ENCODE measurements at places on chromosomes 12 and 14.

- no peak for DNase-seq
These were observed 63.9 kb downstream of the IPO8 start for GRCh38 chr12:30631740-30632139.

- no peak for DNase-seq
These were observed 172.8 kb downstream of the KTN1 start for GRCh38 chr14:55752580-55753390.

DNA sequence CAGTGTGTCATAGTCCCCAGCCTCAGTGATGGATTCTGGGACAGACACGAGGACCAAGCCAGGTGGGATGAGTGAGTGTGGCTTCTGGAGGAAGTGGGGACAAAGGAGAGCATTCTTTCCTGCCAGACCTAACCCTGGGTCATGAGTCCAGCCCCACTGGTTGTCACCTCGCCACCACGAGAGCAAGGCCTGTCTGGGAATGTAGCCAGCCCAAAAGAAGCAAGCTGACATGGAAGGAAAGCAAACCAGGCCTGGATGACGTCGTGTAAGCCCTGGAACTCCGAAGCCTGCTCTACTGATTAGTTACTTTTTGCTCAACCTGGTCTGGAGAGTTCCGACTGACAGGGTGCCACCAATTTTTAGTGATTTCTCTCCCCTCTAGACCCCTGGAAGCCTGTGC lies 105.9 kb downstream of the SINHCAF start:
- DNase-seq, result no peak

GRCh38 chr14:57464008-57464730 lies 29.5 kb downstream of the CCDC198 start:
- no peak for DNase-seq

GRCh38 chr12:24631676-24632426 lies 317.1 kb downstream of the BCAT1 start:
- DNase-seq, result no peak

DNA sequence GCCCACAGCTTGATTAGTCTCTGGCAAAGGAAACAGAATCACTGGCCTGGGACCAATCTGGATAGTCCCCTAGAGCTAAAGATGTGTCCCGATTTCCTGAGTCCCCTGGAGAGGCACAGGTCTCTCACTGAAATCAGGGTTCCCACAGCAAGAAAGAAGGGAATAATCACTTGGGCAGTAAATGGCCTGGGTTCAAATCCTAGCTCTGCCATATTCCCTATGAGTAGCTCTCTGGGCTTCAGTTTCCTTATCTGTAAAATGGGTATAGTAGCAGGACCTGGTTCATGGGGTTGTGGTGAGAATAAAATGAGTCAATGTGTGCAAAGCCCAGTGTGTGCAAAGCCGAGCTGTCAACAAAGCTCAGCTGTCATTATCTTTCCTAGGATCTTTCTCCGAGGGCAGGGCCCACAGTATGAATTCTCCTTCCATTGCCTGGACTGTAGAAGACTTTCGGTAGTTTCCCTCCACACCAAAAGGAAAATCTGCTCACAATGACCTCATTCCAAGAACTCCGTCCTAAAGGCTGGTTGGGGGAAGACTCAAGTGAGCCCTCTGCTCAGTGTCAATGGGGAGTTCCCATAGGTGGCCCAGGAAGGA lies 12.6 kb upstream of the NCOR2 start:
- DNase-seq, result no peak

Data from hypothalamus (tissue), 51 donors.